ENCODE measurements at places on chromosomes 7 and 10. TPM values are rescaled to one million over a fixed set of nuclear protein-coding genes. Genes with fewer than 3 reads are reported as not detected.

ZCWPW1 gene
- 3.0 TPM for total RNA-seq

DNA sequence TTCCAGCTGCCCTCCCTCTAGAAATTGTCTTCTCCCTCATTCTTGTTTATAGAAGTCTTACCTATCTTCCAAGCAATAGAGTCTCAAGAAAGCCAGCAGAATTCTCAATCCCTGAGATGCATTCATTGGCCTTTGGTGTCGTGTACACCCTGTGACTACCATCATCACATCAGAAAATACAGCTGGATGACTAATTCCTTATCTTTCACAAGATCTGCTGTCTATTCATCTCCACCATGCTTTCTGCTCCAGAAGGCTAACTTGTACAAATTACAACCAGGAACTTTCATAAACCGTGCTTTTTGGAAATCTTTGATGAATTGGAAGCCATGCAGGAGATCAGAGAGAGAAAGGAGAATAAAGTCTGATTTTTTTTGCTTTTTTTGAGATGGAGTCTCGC is 1062.9 kb upstream of the GHITM start:
- H3K27ac ChIP-seq, result no peak overlapping the region
- no peaks in the 10 kb centered on the region for H3K36me3 ChIP-seq
- H3K4me1 ChIP-seq, result no peaks in the 10 kb centered on the region
- no peak for DNase-seq
- no peak overlapping the region for H3K4me3 ChIP-seq
- no peaks in the 10 kb centered on the region for H3K27me3 ChIP-seq

DNA sequence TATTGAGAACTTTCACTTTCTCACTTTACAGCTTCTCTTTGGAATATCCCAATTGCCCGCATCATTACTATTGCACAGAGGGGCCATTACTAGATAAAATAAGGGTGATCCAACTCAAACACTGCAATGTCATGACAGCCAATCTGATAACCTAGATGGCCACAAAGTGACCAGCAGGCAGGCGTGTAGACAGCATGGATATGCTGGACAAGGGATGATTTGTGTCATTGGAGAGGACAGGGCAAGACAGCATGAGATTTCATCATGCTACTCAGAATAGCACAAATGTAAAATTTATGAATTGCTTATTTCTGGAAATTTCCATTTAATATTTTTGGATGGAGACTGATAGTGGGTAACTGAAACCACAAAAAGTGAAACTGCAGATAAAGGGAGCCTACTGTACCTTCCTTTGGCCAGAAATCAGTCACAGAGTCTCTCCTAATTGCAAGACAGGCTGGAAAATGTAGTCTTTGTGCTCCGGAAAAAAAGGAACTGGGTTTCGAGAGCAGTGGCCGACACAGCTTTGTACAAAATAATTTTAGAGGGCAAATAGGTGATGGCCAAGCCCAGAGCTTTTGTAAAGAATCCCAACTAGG is 6.1 kb upstream of the GSDME start:
- H3K27me3 ChIP-seq, result peaks cover 45% of the 10 kb centered on the region
- no peak overlapping the region for H3K27ac ChIP-seq
- H3K36me3 ChIP-seq, result no peaks in the 10 kb centered on the region

DNA sequence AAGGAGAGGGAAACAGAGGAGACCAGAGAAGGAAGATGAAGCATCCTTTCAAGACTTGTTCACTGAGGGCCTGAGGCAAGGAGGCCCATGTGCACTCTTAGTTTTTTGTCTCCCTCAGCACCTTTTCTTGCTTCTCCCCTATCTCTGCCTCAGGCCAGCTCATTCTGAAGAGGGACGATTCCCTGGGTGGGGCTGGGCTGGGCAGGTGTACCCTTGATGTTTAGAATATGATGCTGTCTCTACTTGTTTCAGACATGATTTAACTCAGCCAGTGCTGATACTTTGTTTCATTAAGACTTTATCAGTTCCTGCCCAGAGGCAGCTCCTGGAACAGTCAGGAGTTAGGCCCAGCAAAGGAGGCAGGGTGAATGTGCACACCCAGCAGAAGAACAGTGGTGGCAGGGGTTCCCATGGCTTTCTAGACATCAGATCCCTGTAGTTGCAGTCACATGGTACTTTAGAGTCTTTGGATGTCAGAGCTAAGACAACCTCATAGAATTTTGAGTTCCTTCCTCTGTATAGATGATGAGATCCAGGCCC is 3.4 kb downstream of the PRXL2A start:
- peaks cover 46% of the 10 kb centered on the region for H3K4me1 ChIP-seq
- no peaks in the 10 kb centered on the region for H3K27me3 ChIP-seq
- H3K36me3 ChIP-seq, result no peaks in the 10 kb centered on the region
- no peak overlapping the region for H3K27ac ChIP-seq
- no peak for DNase-seq
